ENCODE measurements at places on chromosomes 1 and 21.
A peak's percentile ranks its signal among the peaks of the same experiment; 100 is the strongest.

- no peak for DNase-seq
These were observed 225.6 kb downstream of the ZNF326 start for GRCh38 chr1:90220496-90220895.

DNA sequence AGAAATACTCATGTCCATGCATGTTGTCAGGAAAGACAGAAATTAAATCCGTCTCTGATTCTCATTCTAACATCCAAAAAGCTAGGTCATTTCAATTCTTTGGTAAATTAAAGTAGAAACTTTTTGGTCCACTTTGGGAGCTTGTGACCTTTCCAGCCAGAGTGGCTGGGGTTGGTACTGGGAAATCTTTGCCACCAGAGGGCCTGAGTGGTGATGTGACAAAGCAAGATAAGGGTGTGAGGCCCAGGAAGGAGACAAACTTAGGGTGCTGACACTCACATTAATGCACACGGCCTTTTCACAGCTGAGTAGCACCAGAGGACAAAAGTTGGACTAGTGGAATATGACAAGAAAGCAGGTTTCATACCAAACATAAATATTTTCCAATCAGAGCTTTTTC lies 144.3 kb downstream of the DNM3 start:
- no peak for DNase-seq

DNA sequence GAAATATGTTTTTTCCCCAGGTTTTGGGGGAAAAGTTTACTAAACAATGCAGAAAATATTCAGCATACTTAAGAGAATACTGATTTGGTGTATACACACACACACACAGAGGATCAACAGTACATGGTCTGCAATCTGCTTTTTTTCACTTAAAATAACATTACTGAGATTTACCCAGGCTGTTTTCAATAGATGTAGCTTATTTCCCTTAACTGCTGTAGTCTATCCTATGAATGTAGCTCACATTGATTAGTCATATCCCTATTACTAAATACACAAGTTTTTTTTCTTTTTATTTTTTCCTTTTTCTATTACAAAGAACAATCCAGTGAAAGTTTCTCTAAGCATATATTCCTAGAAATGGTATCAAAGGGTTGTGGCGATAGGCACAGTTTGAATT lies 266.7 kb upstream of the GREM2 start:
- no peak for DNase-seq

GRCh38 chr1:55211863-55212262 lies 3.3 kb downstream of the USP24 start:
- no peak for DNase-seq

DNA sequence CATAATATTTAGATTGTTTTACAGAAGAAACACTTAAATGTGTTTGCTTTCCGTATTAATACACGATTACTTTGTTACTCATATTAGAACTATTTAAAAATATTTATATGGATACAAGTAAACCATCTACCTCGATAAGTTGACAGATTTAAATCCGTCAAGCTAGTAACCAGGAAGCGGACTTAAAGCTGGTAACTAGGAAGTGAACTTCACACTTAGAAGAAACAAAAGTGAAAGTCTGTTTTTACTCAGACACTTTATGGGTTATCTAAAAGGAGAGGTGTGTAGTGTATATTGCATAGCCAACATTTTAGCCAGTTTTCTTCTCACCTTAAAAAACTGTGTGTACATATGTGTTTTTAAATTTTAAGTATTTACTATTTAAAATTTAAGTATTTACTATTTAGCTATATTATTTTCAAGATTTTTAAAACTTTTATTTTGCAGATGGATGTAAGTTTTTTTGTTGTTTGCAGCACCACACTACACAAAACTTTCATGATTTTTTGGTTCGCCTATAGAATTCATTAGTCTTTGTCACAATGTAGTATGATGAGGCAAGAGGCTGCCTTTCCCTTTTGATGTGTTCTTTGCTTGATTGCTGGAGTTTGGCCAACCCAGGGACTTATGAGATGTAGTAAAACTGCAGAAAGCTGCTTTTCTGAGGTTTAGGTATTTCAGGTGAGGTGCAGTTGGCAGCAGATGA lies 2.7 kb downstream of the USP25 start:
- no peak for DNase-seq

- DNase-seq, result no peak
These were observed 20.1 kb downstream of the PLCH2 start for GRCh38 chr1:2496087-2496622.

DNA sequence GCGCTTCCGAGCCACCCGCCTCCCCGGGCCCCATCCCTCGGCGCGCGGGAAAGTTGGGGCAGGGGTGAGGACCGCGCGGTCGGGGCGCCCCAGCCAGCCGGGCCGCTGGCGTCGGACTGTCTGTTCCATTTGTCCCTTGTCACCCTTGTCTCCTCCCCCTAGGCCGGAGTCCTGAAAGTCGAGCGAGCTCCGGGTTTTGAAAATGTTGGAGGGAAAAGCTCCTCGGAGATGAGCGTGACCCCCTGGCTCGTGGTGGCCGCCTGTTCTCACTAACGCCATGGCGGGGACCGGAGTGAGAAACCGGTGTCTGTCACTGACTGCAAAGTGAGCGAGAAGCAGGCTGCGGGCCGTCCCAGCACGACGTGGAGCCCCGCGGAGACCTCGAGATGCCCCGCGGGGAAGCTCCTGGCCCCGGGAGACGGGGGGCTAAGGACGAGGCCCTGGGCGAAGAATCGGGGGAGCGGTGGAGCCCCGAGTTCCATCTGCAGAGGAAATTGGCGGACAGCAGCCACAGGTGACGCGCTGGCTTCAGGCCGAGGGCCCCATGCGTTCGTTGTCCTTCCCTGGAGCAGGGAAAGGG lies 491 bp downstream of the PER3 start:
- DNase-seq, result peak; percentile 73

DNA sequence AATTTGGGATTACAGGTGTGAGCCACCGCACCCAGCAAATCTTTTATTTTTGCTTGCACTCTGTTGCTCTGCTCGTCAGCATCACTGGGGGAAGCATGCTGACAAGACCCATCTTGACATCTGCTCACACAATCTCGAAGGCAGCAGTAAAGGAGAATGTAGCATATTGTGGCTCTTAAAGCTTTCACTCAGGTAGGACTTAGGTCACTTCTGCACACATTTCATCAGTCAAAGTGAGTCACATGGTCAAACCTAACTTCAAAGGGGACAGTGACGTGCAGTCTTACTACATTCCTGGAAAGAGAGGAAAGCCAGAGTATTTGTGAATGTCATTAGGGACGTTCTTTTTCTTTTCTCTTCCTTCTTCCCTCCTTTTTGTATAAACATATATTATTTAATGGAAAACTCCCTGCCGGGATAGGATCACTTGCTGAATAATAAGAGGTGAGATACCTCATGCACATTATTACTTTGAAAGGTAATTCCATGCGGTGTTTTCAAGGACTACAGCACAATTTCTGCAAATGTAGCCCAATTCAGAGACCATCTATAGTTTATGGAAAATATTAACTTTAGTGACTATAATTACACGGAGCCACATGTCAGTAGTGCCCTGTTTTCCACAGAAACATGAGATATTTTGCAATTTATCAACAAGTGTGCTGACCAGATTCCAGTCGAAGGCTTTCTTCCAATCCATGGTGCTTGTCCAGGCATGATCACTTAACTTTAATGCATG lies 19.3 kb upstream of the ACBD6 start:
- no peak for DNase-seq

DNA sequence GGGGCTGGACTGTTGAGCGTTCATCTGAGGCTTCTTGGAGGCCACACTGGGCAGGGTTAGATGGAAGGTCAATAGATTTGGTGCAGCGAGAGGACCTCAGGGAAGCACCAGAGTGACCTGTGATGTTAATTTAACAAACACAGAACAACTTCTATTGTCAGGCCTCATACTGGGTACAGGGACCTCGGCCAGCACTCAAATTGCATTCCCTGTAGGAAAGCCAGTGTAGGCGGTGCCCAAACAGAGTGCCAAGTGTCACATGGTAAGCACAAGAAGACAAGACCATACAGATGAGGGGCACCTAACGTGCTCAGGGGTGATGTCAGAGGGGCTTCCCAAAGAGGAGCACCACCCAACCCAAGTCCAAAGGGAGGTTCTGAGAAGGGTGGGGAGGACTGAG lies 1.3 kb downstream of the TMEM269 start:
- DNase-seq, result no peak

- DNase-seq, result no peak
These were observed 88.8 kb downstream of the ST3GAL3 start for GRCh38 chr1:43796111-43796581.

DNA sequence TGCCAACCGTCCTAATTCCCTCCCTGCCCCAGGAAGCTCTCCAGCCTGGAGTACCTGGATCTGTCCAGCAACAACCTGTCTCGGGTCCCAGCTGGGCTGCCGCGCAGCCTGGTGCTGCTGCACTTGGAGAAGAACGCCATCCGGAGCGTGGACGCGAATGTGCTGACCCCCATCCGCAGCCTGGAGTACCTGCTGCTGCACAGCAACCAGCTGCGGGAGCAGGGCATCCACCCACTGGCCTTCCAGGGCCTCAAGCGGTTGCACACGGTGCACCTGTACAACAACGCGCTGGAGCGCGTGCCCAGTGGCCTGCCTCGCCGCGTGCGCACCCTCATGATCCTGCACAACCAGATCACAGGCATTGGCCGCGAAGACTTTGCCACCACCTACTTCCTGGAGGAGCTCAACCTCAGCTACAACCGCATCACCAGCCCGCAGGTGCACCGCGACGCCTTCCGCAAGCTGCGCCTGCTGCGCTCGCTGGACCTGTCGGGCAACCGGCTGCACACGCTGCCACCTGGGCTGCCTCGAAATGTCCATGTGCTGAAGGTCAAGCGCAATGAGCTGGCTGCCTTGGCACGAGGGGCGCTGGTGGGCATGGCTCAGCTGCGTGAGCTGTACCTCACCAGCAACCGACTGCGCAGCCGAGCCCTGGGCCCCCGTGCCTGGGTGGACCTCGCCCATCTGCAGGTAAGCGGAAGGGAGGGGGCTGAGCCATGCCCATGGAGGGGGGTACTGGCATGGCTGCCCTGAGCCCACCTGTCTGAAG lies 16.5 kb downstream of the PODN start:
- DNase-seq, result peak; percentile 65

GRCh38 chr1:246782120-246782900 lies 58.1 kb downstream of the SCCPDH start:
- no peak for DNase-seq

- DNase-seq, result no peak
These were observed 153.7 kb downstream of the HHIPL2 start for GRCh38 chr1:222394224-222394623.

DNA sequence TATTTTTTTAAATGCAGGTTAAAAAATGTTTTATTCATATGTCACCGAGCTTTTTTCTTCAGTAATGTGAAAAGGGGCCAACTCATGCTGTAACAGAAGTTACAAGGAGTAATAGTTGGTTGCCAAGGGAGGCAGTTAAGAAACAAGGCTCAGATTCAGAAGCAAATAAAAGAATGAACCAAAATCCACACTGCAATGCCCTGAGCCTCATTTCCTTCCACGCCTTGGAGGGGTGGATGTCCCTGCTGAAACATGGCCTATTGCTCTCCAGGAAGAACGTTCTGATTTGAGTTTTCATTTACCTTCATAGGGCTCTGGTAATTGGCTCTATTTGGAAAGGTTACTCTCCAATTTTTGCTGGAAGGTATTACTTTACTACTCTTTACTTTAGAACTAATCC lies 24.4 kb downstream of the ALG14 start:
- no peak for DNase-seq

DNA sequence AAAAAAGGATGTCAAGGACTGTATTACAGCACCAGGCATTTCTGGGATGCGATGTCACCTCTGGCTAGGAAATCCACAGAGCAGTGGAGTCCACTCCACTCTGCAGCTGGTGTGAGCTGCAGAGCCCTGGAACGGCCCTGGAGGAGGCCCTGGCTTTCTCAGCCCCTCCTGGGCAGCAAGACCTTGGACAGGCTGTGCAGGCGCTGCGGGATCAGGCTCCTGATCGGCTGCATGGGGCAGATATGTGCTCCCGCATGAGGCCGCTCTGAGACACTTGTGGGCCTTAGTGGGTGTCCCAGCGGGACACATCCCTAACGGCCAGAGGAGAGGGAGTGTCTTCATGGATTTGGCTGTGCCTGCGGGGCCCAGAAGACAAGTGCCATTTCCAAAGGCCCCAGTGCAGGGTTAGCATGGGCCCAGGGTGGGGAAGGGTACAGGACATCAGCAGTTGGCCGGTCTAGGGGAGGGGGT lies 6.2 kb downstream of the DNMT3L start:
- no peak for DNase-seq

Data from Right ventricle myocardium inferior (tissue), 1 donor.